ENCODE measurements at places on chromosomes 16 and 17.

- no peak for DNase-seq
Observed at GRCh38 chr16:49755313-49755620, 100.6 kb downstream of the ZNF423 start.

- no peak for DNase-seq
Observed at GRCh38 chr16:84907051-84907450, 87.3 kb downstream of the CRISPLD2 start.

DNA sequence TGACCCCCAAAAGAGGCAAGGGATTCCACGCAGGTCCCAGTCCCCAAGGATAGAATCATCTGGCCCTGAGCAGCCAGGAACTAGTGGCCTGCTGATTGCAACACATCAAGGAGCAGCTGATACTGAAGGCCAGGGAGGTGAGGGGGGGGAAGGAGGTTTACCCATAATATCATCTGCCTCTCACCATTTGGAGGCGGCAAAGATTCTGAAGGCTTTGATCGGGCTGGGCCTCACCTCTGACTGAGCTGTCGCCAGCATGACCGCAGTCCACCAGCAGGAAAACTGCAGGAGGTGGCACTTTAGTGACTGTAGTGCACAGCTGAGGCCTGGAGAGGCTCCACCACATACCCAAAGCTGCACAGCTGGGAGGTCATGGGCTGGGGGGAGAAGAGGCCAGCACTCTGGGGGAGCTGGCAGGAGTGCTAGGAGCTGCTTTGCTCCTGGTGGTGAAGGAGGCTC, 20.5 kb upstream of the ITGA3 start:
- DNase-seq, result no peak

DNA sequence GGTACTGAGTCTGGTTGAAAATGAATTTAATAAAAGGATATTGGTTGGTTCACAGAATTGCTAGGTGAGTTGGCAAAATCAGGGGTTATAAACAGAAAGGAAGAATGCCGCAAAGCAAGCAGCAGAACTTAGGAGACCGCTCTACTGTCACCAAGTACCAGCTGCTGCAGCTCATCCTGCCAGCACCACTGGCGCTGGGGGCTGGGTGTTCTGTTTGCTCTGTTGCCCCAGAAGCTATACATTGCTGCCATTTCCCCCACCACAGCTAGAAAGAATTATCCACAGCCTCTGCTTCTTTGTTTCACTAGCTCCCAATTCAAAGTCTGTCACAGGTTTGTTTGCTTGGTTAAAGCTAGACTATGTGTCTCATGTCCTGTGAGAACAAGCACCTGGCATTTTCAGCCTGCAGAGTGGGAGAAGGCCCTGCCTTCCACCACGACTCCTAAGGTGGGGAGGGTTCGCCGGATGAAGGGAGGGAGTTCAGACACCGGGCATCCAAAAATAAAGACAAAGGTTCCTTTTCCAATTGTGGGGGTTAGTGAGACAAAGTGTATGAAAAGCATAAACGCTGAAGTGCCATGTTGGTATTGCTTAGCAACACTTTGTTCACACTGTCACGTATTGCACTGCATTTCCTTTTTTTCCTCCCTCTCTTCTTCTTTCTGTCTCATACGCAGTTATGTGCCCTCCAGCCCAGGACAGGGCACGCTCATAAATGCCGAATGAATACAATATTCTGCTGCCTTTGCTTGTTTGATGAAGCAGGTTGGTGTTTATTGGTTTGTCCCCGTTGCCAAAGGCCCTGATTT, 9.6 kb upstream of the CPD start:
- DNase-seq, result no peak

DNA sequence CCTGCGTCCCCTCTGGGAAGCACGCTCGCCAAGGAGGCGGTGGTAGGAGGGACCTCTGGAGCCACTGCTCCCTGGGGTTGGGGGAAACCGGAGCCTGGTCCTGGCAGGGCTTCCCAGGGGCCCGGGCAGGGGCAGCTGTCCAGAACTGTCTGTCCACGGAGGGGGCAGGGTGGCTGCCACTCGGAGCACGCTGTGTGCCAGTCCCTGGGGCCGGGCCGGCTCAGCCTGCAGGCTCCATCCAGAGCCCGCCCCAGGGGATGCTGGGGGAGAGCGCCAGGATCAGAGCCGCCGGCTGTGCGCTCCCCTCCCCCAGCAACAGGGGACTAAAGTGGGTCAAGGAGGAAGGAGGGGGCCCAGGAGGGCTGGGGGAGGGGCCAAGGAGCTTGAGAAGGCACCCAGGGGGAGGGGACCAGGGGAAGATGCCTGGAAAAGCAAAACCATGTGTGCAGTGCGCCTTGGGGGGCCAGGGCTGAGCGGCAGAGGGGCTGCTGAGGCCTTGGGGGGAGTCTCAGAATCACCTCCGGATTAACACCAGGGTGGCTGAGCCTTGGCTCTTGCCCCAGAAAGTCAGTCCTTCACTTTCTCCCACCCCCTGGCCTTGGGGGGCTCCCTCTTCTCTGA, 21.3 kb downstream of the ZNF423 start:
- DNase-seq, result no peak

DNA sequence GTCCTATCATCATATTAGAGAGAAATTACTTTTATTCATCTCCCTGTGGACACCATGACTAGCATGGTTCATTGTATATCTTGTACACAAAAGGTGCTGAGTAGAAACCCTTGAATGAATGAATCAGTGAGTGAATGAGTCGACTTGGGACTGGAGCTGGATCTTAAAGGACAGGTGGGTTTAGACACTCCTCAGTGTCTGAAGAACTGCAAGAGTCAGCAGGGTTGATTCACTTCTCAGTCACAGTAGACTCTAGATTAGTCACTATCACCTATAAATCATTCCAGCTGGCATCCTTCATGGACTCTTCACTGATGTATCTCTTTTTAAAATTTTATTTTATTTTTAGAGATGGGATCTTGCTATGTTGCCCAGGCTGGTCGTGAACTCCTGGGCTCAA, 30.1 kb upstream of the PMFBP1 start:
- no peak for DNase-seq

All from cerebellar nuclear complex (tissue), 1 donor.